ENCODE measurements at places on chromosomes 16 and 17. TPM values are rescaled to one million over a fixed set of nuclear protein-coding genes. Genes with fewer than 3 reads are reported as not detected.

DNA sequence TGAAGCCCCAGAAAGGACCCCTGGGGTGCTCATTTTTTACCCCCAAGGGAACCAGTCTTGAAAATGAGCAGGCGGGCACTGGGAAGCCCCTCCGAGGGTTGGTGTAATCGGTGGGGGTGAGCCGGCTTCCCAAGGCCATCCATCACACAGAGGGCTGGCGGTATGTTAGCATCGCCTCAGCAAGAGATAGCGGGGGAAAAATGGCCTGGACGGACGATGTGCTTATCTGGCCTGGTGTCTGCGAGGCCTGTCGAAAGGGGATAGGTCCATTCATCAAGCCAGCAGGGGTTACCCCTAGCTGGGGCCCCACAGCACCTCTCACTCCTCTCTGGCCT is 188.9 kb downstream of the IRF8 start:
- no peaks in the 10 kb centered on the region for H3K4me1 ChIP-seq
- DNase-seq: no peak
- no peaks in the 10 kb centered on the region for H3K27me3 ChIP-seq
- no peak overlapping the region for H3K27ac ChIP-seq
- H3K4me3 ChIP-seq: no peak overlapping the region
- H3K36me3 ChIP-seq: no peaks in the 10 kb centered on the region

DNA sequence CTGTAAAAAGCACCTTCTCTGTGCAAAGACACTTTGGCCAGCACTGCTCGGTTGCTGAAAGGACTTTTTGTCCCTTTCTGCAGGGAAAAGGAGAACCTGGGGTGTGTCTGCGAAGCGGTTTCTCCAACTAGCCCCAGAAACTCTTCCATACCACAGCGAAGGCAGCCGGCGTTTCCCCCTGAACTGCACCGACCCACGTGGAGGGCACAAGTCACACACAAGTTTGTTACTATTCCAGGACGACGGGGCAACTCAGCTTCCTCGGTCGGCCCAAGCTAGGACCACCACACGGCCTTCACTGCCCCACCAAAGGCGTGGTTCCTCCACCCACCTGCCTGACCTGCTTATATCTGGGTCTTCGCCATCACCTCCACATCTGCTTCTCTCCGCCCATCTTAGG is 1.9 kb downstream of the RTN4RL1 start:
- peaks cover 9% of the 10 kb centered on the region for H3K4me1 ChIP-seq
- H3K27ac ChIP-seq: no peak overlapping the region
- no peak overlapping the region for H3K4me3 ChIP-seq
- H3K36me3 ChIP-seq: no peaks in the 10 kb centered on the region
- no peak for DNase-seq
- H3K27me3 ChIP-seq: peaks cover 31% of the 10 kb centered on the region

DNA sequence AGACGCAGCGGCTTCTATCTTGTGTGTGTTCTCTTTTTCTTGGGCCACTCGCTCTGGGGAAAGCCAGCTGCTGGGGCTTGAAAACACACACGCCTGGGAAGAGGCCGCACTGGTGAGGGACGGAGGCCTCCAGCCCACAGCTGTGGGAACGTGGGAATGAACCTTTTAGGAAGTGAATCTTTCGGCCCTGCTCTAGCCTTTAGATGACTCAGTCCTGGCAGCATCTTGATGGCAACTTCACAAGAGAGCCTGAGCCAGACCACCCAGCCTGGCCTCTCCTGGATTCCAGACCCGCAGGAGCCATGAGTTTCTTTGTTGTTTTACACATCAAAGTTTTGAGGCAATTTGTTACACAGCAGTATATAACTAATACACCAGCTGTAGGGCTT is 2.2 kb upstream of the PDPK1 start:
- no peak for DNase-seq
- no peak overlapping the region for H3K4me3 ChIP-seq
- H3K27me3 ChIP-seq: no peaks in the 10 kb centered on the region
- peaks cover 43% of the 10 kb centered on the region for H3K4me1 ChIP-seq
- peaks cover 6% of the 10 kb centered on the region for H3K36me3 ChIP-seq

DNA sequence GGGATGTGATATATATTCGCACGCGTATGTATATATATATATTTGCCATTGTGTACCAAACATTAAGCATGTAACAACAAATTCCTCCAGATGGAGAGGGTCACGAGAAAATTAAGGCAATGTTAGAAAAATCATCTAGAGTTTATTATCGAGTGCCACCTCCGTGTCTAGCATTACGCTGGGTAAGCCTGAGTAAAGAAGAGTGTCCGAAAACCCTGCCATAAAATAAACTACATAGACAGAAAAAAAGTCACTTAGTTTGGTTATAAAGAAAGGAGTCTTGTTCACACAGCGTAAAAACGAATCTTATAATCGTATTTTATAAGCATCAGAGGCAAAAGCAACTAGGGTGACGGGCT is 644 bp upstream of the RHOT1 start:
- no peaks in the 10 kb centered on the region for H3K36me3 ChIP-seq
- H3K27ac ChIP-seq: peak overlapping the region; percentile 50
- no peaks in the 10 kb centered on the region for H3K27me3 ChIP-seq
- DNase-seq: no peak
- H3K4me1 ChIP-seq: peaks cover 27% of the 10 kb centered on the region
- H3K4me3 ChIP-seq: peak overlapping the region; percentile 83

DNA sequence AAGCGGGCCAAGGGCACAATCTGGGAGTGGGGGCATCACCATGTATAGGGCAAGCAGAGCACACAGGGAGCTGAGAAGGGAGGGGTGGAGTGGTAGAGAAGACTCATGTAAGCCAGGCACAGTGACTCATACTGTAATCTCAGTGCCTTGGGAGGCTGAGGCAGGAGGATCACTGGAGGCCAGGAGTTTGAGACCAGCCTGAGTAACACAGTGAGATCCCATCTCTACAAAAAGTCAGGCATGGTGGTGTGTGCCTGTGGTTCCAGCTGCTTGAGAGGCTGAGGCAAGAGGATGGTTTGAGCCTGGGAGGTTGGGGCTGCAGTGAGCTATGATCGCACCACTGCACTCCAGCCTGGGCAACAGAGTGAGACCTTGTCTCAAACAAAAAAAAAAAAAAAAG is 40.8 kb downstream of the ARHGAP27 start:
- H3K27ac ChIP-seq: no peak overlapping the region
- no peak overlapping the region for H3K4me3 ChIP-seq
- DNase-seq: no peak
- peaks cover 7% of the 10 kb centered on the region for H3K36me3 ChIP-seq
- H3K27me3 ChIP-seq: peaks cover 7% of the 10 kb centered on the region
- H3K4me1 ChIP-seq: peaks cover 7% of the 10 kb centered on the region

- peaks cover 8% of the 10 kb centered on the region for H3K36me3 ChIP-seq
- DNase-seq: no peak
- peaks cover 5% of the 10 kb centered on the region for H3K4me1 ChIP-seq
- no peak overlapping the region for H3K4me3 ChIP-seq
- no peak overlapping the region for H3K27ac ChIP-seq
- no peaks in the 10 kb centered on the region for H3K27me3 ChIP-seq
Measured at GRCh38 chr17:67534941-67535340, 157.9 kb downstream of the PITPNC1 start.

- H3K4me3 ChIP-seq: no peak overlapping the region
- H3K27ac ChIP-seq: no peak overlapping the region
- DNase-seq: no peak
- peaks cover 6% of the 10 kb centered on the region for H3K27me3 ChIP-seq
Measured at GRCh38 chr17:7208027-7208571, 11.5 kb downstream of the DLG4 start.

DNA sequence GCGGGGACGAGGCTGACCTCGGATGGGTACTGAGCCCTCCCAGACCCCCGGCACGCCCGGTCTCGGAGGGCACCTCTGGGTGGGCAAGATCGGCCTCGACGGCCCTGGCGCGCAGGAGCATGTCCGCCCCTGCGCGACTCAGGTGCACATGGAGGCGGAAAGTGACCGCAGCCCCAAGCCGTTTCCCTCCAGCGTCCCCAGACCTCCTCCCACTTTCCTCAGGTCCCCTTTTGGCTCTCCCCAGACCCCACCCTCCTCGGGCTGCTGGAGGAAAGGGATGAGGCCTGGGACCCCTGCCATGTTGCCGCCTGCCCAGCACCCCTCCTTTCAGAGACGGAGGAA is 10.0 kb downstream of the RPL19 start:
- no peak overlapping the region for H3K27ac ChIP-seq
- peaks cover 27% of the 10 kb centered on the region for H3K4me1 ChIP-seq
- DNase-seq: no peak
- peaks cover 2% of the 10 kb centered on the region for H3K36me3 ChIP-seq
- peak overlapping the region; percentile 12 for H3K4me3 ChIP-seq

GRCh38 chr17:6435968-6436367 is 1.0 kb upstream of the AIPL1 start:
- peaks cover 17% of the 10 kb centered on the region for H3K27me3 ChIP-seq
- H3K4me1 ChIP-seq: peaks cover 2% of the 10 kb centered on the region
- no peak overlapping the region for H3K27ac ChIP-seq
- H3K4me3 ChIP-seq: no peak overlapping the region
- H3K36me3 ChIP-seq: peaks cover 3% of the 10 kb centered on the region

- no peaks in the 10 kb centered on the region for H3K4me1 ChIP-seq
- H3K27me3 ChIP-seq: no peaks in the 10 kb centered on the region
- no peaks in the 10 kb centered on the region for H3K36me3 ChIP-seq
- H3K27ac ChIP-seq: no peak overlapping the region
- no peak overlapping the region for H3K4me3 ChIP-seq
Measured at GRCh38 chr17:51676691-51677487, 416.5 kb downstream of the UTP18 start.

DNA sequence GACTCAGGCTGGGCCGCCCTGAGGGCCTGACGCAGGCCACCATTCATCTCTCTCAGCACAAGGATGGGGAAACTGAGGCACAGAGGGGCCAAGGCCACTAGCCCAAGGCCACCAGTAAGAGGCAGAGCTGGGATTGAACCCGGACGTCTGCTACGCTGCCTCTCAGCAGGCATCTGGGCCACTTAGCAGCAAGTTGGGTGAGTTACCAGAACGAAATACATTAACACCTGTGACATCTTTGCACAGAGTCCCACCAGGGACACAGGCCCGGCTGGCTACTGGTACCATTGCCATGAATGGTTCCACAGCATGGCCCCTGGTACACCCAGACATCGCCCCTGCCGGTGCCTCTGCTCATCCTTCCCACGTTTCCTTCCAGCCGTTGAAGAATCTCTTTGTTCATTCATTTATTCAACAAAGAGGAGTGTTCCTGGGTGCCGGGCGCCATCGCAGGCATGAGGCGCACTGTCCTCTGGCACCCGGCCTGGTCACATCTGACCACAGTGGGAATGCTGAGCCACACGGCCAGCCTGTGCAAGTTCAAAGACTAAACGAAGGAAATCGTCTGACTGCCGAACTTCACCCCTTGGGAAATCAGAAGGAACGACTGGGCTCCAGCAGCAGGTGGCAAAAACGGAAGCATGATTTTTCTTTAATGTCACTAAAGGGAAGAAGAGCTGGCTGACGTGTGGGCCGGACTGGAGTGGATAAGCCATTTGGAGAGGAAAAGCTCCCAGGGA is 7.4 kb upstream of the ZNF469 start:
- H3K27ac ChIP-seq: no peak overlapping the region
- no peak for DNase-seq
- H3K4me3 ChIP-seq: no peak overlapping the region
- H3K27me3 ChIP-seq: peaks cover 3% of the 10 kb centered on the region
- no peaks in the 10 kb centered on the region for H3K36me3 ChIP-seq

DNA sequence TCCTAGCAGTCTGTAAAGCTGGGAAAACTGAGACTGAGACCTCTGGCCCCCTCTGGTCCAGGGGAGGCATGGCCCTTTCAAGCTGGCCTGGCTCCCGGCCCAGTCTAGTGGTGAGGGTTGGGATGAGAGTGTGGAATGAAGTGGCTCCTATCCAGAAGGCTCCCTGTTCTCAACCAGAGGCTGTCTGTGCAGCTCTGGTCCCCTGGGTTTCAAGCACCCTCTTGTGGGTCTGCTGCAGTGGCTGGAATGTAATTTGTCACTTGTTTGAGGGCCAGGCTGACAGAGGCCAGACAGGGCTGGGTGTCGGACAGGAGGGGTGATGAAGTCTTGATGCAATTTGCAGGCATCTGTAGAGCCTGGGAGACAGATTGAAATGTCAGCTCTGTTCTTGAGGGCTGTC is 22.1 kb upstream of the PHF12 start:
- H3K4me3 ChIP-seq: no peak overlapping the region
- H3K36me3 ChIP-seq: no peaks in the 10 kb centered on the region
- no peaks in the 10 kb centered on the region for H3K4me1 ChIP-seq
- no peak overlapping the region for H3K27ac ChIP-seq
- DNase-seq: no peak
- no peaks in the 10 kb centered on the region for H3K27me3 ChIP-seq

DNA sequence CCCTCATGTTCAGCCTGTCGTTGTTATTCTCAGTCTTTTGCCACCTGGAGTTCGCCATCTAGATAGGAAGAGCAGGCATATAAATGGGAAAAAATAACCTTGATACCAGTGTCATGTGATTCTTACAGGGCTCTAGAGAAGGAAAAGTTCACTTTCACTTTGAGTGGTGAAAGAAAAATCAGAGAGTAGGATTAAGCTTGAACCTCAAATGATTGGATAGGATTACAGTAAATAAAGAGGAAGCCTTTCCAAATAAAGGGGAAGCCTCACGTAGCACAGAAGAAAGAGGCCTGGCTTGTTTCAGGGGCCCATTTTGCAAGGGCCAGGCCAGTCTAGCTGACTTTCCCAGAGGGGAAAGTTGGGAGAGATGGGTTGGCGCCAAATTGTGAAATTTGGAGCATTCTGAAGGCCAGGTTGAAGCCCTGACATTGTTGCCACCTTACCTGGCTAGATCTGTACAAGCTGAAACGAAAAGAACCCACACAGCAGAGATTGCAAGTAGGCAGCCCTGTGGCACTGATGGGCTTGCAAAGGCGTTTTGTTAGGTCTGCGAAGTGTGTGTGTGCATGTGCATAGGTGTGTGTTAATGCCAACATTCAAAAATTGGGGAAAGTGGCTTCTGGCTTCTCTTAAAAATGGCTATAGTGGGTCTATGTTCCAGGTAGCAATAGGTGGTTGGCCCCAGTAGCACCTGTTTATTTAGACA is 38.8 kb downstream of the TMC6 start:
- no peak overlapping the region for H3K4me3 ChIP-seq
- DNase-seq: no peak
- H3K27ac ChIP-seq: peak overlapping the region; percentile 44

DNA sequence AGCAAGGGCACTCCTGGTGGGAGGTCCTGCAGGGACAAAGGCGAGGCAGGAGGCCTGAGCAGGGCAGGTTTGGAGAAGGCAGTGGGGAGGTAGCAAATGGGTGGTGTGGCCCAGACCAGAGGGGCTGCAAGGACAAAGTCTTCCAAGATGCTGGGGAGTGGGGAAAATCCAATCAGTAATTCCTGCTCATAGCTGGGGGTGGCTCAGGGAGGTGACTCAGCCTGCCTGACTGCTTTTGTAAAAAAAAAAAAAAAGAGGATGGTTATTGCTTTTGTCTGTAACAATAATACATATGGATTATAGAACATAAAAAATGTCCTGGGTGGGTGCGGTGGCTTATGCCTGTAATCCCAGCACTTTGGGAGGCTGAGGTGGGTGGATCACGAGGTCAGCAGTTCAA is 5.2 kb downstream of the IL34 start:
- peaks cover 1% of the 10 kb centered on the region for H3K27me3 ChIP-seq
- H3K4me3 ChIP-seq: no peak overlapping the region
- no peaks in the 10 kb centered on the region for H3K36me3 ChIP-seq
- peaks cover 5% of the 10 kb centered on the region for H3K4me1 ChIP-seq
- H3K27ac ChIP-seq: no peak overlapping the region
- DNase-seq: no peak

TMEM238L gene
- not detected for total RNA-seq

RABEP2 gene
- total RNA-seq: 12.0 TPM

ADAD2 gene
- total RNA-seq: 0.19 TPM

CSH2 gene
- total RNA-seq: not detected

NXPH3 gene
- total RNA-seq: not detected

SMIM5 gene
- not detected for total RNA-seq

PRSS33 gene
- not detected for total RNA-seq

NUBP2 gene
- total RNA-seq: 48.0 TPM

AANAT gene
- not detected for total RNA-seq

TAT gene
- total RNA-seq: not detected

All from activated CD4-positive, alpha-beta memory T cell treated with anti-CD3 and anti-CD28 coated beads for 36 hours (primary cell).